ENCODE measurements at places on chromosomes 2 and 18. TPM values are rescaled to one million over a fixed set of nuclear protein-coding genes. Genes with fewer than 3 reads are reported as not detected.

The TYMS gene
- 15.0 TPM for total RNA-seq

The PROM2 gene
- total RNA-seq: 0.57 TPM

The IL18R1 gene
- total RNA-seq: 1.6 TPM

The SKA1 gene
- 6.9 TPM for total RNA-seq

The ITPRIPL1 gene
- 3.4 TPM for total RNA-seq
